ENCODE measurements at places on chromosomes 12 and 14.

- DNase-seq: no peak
Measured at GRCh38 chr12:67650388-67651131, 2.0 kb downstream of the DYRK2 start.

DNA sequence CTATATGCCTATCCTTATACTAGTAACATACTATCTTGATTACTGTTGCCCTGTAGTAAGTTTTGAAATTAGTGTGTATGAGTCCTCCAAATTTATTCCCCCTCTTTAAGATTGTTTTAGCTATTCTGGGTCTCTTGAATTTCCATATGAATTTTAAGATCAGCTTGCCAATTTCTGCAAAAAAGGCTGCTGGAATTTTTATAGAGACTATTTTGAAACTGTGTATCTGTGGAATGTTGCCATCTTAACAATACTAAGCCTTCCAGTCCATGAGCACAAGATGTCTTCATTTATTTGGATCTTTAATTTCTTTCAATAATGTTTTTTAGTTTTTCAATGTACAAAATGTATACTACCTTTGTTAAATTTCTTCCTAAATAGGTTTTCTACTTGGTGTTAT, 79.8 kb upstream of the ETV6 start:
- no peak for DNase-seq

GRCh38 chr12:104694161-104694560, 237.4 kb downstream of the CHST11 start:
- DNase-seq: no peak

DNA sequence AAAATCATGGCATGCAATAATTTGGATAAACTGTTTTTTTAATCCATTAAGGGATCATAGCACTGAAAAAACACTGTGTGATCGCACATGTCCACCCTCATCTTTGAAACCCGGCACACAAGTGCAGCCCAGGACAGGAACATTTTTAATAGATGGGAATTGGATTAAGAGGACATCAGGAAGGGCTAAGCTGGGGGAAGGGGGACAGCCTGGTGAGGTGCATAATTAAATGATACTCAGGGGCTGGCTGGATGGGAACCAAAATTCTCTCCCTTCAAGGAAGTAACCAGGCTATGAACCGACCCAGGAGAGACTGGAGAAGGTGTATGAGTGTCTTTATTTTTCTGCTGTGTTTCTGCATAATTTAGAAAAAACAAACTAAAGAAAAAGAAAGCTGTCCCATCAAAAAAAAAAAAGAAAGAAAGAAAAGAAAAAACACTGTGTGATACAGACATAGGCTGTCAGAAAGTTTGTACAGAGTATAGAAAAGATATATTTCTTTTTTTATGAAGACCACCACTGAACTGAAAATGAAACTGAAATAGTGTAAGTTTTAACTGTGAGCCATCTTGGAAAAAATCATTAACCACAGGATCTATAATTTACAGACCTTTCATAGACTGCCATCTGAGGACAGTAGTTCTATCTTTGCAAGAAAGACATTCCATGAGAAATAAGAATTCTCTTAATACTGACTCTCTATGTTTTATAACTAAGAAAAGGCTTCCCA, 75.1 kb upstream of the SLC38A4 start:
- no peak for DNase-seq

DNA sequence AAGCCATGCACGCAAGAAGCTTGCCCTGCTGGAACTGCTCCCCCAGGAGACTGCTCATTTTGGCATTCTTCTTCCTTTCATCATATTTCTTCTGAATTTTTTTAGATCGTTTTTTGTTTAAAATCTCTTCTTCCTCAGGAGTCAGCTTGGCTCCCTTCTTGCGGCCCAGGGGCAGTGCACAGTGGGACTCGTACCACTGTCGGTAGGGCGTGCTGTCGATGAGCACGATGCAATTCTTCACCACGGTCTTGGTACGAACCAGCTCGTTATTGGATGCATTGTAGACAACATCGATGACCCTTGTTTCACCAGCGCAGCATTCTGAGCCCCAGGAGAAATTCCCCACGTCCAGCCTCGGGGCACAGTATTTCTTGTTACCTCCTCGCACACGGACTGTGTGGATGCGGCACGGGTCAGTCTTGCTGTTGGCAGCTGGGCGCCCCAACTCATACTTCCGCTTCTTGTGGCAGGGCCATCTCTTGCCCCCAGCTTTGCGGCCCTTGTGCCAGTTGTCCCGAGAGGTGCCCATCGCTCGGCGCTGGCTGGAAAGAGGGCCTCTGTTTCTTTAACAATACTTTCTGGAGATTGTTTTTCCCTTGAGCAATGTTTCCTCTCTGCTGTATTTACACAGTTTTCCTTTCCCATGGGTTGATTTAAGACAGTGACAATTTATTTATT, 452.4 kb downstream of the TMEM121 start:
- DNase-seq: no peak

DNA sequence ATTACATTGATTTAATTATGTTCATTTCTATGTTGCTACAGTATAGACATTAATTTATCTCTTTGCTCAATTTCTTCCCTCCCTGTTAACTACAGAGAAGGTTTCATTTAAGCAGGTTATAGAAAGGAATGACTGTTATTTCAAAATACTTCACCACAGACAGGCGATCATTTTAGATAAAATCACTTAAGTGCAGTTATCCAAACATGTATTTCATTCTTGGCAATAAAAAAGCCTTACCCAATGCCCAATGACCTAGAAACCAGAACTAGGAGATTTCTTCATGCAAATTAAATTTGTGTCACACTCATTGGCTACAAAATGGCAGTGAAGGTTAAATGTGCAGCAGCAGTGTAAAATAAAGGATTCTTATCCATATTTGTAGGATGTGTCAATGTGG, 266.4 kb downstream of the KCNH5 start:
- no peak for DNase-seq

- DNase-seq: no peak
Measured at GRCh38 chr12:112961536-112961935, 16.8 kb upstream of the OAS2 start.

DNA sequence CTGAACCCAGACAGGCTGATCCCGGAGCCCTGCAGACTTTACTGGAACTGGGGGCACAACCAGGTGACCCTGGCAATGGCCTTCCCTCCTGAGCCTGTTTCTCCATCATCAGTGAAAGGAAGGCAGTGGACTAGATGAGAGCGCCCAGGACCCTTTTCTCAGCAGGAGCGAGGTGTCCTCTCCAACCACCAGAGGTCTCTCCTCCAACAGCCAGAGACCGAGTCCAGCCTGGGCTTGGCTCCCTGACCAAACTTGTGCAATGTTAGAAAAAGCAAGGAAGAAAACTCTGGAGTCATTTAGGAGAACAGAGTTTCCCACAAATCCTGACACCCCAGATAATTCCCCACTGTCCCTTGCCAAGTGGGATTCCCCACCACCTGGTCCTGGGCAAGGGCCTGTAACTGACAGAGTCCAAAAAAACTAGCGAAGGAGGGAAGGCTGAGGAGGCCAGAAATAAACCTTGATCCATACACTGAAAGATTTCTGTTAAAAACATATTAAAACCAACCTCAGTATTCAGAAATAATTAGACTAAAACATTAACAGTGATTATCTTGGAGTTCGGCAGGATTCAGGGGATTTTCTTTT, 9.0 kb downstream of the RPS6KL1 start:
- peak; percentile 47 for DNase-seq

GRCh38 chr12:95107362-95107761, 33.9 kb upstream of the NR2C1 start:
- no peak for DNase-seq

- no peak for DNase-seq
Measured at GRCh38 chr12:84150201-84150600, 762.4 kb downstream of the SLC6A15 start.

GRCh38 chr14:84856751-84857534, 673.0 kb upstream of the FLRT2 start:
- no peak for DNase-seq

GRCh38 chr12:76026643-76027063, 4.9 kb downstream of the PHLDA1 start:
- DNase-seq: no peak

- DNase-seq: no peak
Measured at GRCh38 chr14:95535226-95536021, 574 bp downstream of the GLRX5 start.

- DNase-seq: no peak
Measured at GRCh38 chr12:28536088-28536487, 345.8 kb downstream of the CCDC91 start.

DNA sequence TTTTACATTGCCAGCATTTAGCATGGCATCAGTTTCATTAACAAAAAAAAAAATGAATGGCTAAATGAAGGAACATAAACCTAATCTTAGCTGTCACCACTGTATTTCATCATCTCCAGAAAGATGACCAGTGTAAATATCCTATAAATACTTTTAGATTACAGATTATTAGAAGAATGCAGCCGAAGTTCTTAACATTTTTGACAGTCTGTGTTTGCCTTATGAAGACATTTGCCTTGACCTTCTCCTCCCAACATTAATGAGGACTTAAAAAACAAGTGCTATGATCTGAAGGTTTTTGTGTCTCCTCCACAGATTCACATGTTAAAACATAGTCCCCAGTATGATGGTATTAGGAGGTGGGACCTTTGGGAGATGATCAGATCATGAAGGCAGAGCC, 253.0 kb downstream of the SNAPC1 start:
- DNase-seq: no peak

- DNase-seq: no peak
Measured at GRCh38 chr14:53470351-53471043, 317.4 kb upstream of the DDHD1 start.

GRCh38 chr14:80587096-80587724, 354.3 kb downstream of the CEP128 start:
- DNase-seq: no peak

GRCh38 chr14:47012533-47013280, 361.1 kb upstream of the RPL10L start:
- DNase-seq: no peak

- DNase-seq: peak; percentile 52
Measured at GRCh38 chr12:107783406-107784376, 9.2 kb downstream of the ASCL4 start.

- no peak for DNase-seq
Measured at GRCh38 chr12:2347844-2348481, 295.2 kb downstream of the CACNA1C start.

- no peak for DNase-seq
Measured at GRCh38 chr14:106619606-106620005, 1093.2 kb downstream of the TMEM121 start.

GRCh38 chr14:36660736-36661505, 739 bp upstream of the PAX9 start:
- no peak for DNase-seq

DNA sequence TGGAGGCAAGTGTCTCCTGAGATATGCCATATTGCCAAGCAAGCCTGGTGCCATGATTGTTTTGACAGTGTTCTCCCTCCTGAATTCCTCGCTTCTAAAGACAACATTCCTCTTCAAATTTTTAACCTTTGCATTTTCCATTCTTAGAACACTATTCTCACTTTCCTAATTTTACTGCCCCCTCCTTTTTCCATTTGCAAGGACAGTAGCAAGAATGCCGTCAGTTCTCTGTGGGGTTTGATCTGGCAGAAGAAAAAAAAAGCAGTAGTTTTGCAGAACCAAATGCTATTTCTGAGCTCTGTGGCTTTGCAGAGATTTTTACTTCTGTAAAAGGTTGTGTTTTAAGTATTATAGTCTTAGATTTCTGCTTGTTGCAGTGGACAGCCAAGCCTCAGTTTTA, 295.2 kb downstream of the NUAK1 start:
- no peak for DNase-seq

DNA sequence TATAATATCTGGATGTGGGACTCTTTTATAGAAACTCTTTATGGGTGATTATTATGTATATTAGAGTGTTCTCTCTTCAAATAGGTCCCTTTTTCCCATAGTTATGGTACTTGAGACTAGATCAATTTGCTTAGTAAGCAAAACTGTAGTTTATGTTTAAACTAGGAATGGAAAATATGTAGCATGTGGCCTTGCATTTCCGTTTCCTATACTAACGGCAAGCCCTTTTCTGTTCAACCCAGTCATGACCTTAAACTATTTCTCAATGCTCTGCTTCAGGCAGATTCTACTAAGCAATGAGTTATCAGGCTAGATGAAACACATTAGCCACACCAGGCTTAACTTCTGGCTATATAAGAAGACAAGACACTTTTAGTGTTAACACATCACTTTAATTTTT, 84.6 kb downstream of the OTOGL start:
- no peak for DNase-seq

GRCh38 chr14:103576371-103577024, 13.7 kb downstream of the COA8 start:
- DNase-seq: no peak

- no peak for DNase-seq
Measured at GRCh38 chr12:55499231-55499630, 7.1 kb downstream of the OR6C68 start.

DNA sequence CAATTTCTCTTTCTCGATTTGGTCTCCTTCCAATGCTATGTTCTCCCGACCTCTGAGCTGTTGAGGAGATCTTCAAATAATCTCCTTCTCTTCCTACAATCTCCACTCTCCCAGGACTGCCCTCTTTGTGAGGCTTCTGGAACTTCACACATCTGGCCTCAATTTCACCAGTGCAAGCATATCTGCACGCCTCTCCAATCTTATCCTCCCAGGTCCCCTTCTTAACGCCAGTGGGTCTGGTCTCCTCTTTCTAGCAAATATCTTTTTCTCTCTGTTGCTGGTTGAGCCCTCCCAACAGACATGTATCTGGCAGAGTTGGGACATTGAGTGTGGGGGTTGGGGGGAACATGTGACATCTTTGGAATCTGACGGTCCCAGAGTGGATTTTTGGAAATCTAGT, 17.9 kb downstream of the RTL1 start:
- DNase-seq: no peak

GRCh38 chr12:86261142-86261541, 5.0 kb upstream of the MGAT4C start:
- no peak for DNase-seq

- no peak for DNase-seq
Measured at GRCh38 chr12:50051101-50051806, 6.1 kb upstream of the ASIC1 start.

- DNase-seq: no peak
Measured at GRCh38 chr12:30610718-30611117, 85.0 kb downstream of the IPO8 start.

- DNase-seq: no peak
Measured at GRCh38 chr12:117533687-117534086, 172.3 kb upstream of the NOS1 start.
